ENCODE measurements at places on chromosomes 16 and 17. TPM values are rescaled to one million over a fixed set of nuclear protein-coding genes. Genes with fewer than 3 reads are reported as not detected.

- no peaks in the 10 kb centered on the region for H3K27me3 ChIP-seq
- no peaks in the 10 kb centered on the region for H3K36me3 ChIP-seq
- H3K4me3 ChIP-seq: no peak overlapping the region
- DNase-seq: no peak
Measured at GRCh38 chr16:27925612-27926011, 137.9 kb downstream of the GSG1L start.

- H3K4me3 ChIP-seq: peak overlapping the region; percentile 100
- H3K27ac ChIP-seq: peak overlapping the region; percentile 95
- peak; percentile 97 for DNase-seq
- H3K36me3 ChIP-seq: no peaks in the 10 kb centered on the region
- no peaks in the 10 kb centered on the region for H3K27me3 ChIP-seq
Measured at GRCh38 chr16:8866118-8866883, 2.5 kb downstream of the CARHSP1 start.

GRCh38 chr16:31352376-31353115 is 2.4 kb upstream of the ITGAX start:
- no peak overlapping the region for H3K27ac ChIP-seq
- no peaks in the 10 kb centered on the region for H3K36me3 ChIP-seq
- H3K27me3 ChIP-seq: no peaks in the 10 kb centered on the region
- no peaks in the 10 kb centered on the region for H3K4me1 ChIP-seq
- no peak overlapping the region for H3K4me3 ChIP-seq
- DNase-seq: no peak

DNA sequence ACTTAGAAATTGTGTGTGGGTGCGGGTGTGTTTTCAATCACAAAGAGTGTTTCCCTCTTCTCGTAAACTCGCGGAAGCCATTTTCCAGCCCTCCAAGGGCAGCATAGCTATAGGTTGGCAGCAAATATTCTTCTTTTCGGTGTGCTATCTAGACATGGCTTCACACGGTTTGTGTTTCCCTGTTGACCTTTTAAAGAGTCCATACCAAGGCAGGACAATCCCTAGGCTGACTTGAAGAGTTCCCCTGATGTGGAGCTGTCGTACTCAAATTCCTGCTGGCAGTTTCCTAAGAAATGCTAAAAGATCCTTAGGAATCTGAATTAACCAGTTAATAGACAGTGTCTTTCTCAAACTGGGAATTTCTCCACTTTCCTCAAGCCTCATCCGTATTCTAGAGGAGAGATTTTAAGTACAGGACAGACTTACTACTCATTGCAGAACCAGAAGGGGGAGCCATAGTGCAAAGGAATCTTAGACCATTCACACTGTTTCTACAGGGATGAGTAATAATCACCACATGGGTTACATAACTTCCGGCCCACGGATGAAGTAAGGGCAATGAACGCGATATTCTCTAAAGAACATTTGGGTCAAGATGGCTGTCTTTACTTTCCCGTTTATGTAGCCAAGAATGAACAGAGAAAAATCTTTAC is 288.6 kb upstream of the ELAC2 start:
- no peak overlapping the region for H3K27ac ChIP-seq
- DNase-seq: peak; percentile 83
- no peaks in the 10 kb centered on the region for H3K27me3 ChIP-seq
- H3K4me3 ChIP-seq: no peak overlapping the region

DNA sequence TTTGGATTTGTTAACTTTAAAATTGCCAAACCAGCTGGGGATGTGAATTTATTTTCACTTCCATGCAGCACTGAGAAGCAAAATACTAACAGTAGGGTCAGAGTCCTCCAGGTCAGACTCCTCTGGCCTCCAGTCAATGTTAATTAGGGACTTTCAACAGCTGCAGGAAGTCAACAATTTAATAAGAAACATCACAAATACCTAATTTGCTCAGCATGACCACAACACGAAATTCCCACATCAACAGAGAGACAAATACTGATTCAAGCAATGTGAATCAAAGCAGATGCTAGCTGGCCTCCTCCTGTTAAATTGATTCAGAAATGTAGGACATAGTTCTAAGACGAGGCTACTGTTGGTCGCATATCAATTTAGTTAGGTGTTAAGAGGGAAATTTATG is 111.7 kb downstream of the ABCA8 start:
- H3K4me3 ChIP-seq: no peak overlapping the region
- no peak overlapping the region for H3K27ac ChIP-seq
- no peaks in the 10 kb centered on the region for H3K27me3 ChIP-seq
- no peaks in the 10 kb centered on the region for H3K36me3 ChIP-seq

Gene RAB26
- total RNA-seq: 4.1 TPM

Gene ATP1B2
- 14.9 TPM for total RNA-seq

DNA sequence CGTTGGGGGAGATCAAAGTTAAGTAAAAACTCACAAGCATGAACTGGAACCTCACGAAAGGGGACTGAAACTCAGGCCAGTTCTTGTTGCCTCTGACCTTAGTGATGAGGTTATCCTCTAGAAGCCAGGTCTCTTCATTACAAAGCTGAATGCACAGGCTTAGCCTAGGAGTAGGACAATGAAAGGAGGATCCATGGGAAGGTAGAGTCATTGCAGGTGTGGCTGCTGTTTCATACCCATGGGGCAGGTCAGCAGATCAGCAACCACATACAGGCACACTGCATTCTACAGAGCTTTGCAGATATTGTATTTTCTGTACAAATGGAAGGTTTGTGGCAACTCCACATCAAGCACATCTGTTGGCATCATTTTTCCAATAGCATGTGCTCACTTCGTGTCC is 341.3 kb upstream of the SOX9 start:
- no peaks in the 10 kb centered on the region for H3K4me1 ChIP-seq
- H3K4me3 ChIP-seq: no peak overlapping the region
- no peak for DNase-seq
- no peaks in the 10 kb centered on the region for H3K27me3 ChIP-seq

Data from GM23338 (cell line).